Astrocyte of the hippocampus (primary cell): ENCODE measurements at places on chromosomes 7 and 10.

DNA sequence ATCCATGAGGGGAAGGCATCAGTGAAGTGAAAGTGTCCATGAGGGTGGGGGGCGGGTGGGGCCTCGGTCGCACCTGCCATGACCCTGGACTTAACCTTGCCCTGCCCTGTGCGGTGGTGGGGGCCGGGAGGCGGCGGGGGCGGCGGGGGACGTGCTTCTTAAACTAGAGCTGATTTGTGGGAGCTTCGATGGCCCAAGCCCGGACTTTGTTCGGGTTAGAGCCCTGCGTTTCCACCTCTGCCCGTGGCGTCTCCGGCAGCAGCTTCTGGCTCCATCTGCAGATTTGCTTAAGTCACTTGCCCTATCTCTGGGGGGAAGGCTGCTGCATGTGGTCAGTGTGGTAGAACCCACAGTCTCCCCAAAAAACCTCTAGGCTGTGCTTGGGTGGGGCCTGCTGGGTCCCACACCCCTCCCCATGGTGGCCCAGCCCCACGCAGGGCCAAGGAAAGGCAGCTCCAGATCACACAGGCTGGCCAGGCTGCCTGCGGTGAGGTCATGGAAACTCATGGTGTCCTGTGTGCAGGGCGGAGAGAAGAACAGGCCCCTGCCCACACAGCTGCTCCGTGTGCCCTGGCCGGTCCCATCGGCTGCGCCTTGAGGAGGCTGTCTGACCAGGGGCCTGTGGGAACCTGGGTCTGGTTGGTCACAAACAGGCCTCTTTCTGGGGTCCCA is 93.2 kb downstream of the INPP5A start:
- DNase-seq: no peak

- peak; percentile 46 for DNase-seq
Measured at GRCh38 chr10:113680190-113681111, 739 bp downstream of the CASP7 start.

GRCh38 chr7:87048839-87049238 is 10.6 kb downstream of the ELAPOR2 start:
- no peak for DNase-seq

DNA sequence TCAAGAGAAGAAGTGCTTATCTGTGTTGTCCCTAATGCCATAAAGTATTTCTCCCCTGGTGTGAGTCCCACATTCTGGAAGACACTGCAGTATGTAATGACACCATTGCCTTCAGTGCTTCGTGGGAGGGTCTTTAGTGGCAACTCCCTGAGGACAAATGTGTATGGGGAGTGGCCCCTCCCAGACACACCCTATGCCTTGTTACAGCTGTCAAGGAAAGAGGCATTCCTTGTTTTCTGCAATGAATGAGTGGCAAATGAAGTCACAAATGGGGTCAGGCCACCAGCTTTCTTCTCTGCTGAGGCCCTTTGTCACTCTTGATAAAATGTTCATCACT is 183.2 kb downstream of the FGFR2 start:
- no peak for DNase-seq

- DNase-seq: peak; percentile 52
Measured at GRCh38 chr10:93280699-93281366, 201.3 kb downstream of the MYOF start.

- no peak for DNase-seq
Measured at GRCh38 chr7:144057954-144058353, 9.2 kb downstream of the OR2A5 start.

DNA sequence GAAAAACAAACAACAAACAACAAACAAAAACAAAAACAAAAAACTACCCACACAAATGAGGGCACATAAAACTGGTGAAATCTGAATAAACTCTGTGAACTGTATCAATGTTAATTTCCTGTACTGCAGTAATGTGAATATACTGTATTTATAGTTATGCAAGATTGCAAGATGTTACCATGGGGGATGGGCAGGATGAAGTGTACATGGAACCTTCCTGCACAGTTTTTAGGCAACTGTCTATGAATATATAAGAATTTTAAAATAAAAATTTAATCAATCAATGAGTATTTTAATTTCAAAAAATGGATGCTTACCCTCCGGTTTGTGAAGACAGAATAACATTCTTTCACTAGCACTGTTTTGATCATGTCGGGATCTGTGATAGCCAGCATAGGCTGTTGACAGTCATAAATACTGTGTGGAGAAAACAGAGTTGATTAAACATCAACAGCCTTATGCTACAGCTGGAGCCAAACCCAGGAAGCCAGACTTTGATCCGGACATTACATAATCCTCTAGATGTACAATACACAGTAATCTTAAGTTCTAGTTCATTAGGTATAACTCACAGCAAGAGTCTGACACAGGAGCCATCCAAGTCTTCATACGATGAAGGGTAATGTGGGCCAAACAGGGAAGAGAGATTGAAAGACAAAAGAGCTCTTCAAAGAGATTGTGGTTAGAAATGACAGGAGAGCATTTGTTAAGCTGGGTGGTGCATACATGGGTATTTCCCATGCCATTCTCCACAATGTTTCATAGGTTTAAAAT is 14.8 kb downstream of the CYP3A7 start:
- no peak for DNase-seq
